Motor neuron (in vitro differentiated cells): ENCODE measurements at places on chromosomes 13 and 19. TPM values are rescaled to one million over a fixed set of nuclear protein-coding genes. Genes with fewer than 3 reads are reported as not detected.

GRCh38 chr19:48053856-48054255 is 10.0 kb upstream of the CABP5 start:
- ATAC-seq, result peak; percentile 21

DNA sequence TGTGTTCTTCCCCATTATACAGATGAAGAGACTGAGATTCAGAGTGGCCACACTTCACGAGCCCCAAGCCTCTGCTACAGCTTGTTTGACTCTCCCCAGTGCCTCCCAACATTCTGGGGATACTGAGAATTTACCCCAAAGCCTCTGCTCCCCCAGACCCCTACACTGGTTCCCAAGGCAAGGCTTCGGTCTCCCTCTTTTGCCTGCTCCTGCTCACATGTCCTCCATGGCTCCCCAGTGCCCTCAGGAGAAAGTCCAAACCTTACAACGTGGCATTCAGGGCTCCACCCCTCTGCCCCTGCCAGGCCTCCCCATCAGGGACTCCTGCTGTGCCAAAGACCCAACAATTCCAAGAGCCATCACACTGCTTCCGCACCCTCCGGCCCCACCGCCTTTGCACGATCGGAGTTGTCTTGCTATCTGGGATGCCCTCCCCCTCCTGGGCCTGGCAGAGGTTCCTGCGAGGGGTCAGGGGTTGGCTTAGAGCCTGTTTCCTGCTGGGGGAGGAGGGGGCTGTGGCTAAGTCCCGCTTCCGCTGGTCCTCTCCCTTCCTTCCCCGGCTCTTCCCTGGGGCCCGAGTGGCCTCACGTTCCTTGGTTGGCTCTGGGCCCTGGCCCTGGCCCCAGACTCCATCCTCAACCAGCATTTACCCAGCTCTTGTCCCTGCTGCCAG is 15.4 kb downstream of the GTPBP3 start:
- ATAC-seq, result no peak

DNA sequence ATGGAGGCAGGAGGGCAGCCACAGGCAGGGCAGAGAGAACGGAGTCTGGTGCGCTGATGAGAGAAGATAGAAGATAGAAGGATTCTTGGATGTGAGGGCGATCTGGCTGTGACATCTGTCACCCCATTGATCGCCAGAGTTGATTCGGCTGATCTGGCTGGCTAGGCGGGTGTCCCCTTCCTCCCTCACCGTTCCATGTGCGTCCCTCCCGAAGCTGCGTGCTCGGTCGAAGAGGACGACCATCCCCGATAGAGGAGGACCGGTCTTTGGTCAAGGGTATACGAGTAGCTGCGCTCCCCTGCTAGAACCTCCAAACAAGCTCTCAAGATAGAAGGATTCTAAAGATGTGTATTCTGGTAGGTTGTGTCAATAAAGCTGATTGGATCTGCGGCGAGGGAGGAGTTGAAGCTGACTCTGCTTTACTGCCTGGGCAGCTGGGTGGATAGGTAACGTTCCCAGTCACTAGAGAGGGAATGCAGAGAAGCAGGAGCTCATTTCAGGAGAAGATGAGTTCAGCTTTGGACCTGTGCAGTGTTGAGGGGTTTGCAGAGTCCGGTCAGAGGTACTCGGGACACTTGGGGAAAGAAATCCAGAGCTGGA is 5.1 kb downstream of the UBAC2 start:
- no peak for ATAC-seq

Gene DCT
- total RNA-seq, result 0.95 and 1.3 TPM in 2 replicates

Gene HSPB6
- 0.93 and 1.0 TPM in 2 replicates for total RNA-seq

Gene ZNF66
- total RNA-seq, result 1.5 and 2.5 TPM in 2 replicates

Gene DNAAF3
- total RNA-seq, result 1.6 and 1.8 TPM in 2 replicates
